ENCODE measurements at places on chromosomes 11 and 22.

DNA sequence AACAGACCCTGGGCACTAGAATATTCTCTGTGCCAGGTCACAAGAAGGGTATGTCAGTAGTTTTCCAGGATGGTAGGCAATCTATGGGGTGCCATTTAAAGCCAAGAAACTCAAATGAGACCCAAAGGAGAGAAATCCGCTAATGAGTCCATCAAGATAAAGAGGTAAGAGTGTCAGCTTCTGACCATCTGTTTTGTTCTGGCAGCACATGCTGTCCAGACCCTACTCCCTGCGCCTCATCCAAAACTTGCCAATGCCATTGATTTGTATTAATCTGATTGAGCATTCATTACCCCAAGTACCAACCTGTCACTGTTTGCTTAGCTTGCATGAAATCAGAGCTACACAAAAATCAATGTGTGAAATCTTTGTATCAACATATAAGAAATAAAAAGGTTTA is 229.0 kb downstream of the BLID start:
- no peak for DNase-seq

- DNase-seq, result no peak
These were observed 3.3 kb downstream of the SCARF2 start for GRCh38 chr22:20434264-20434751.

- DNase-seq, result no peak
These were observed 41.8 kb downstream of the DDI1 start for GRCh38 chr11:104078245-104078644.

GRCh38 chr22:21718499-21718898 is 17.1 kb downstream of the YPEL1 start:
- no peak for DNase-seq

- no peak for DNase-seq
These were observed 236.3 kb upstream of the ZC3H12C start for GRCh38 chr11:109856928-109857327.

DNA sequence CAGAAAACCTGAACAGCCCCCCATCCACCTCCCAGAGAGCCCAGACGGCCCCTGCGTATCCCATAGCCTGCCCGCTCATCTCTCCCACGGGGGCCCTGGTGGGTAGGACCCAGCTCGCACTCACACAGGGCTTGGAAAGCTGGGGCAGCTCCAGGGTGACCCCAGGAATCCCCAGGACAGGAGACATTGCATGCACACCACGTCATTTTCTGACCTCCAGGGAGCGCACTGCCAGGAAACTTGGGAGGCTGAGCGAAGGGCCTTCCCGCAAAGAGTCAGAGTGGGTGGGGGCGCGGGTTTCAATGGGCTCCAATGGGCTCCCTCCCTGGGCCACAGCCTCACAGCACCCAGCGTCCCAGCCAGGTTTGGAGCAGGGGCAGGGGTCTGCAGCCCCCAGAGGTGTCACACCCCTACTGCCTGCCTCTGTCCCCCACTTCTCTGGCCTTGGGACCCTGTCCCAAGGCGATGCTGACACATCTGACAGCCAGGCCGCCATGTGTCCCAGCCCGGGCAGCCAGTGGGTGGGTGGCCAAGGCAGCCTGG is 8.2 kb upstream of the SYT8 start:
- DNase-seq, result no peak

- DNase-seq, result no peak
These were observed 107.8 kb downstream of the ZBTB16 start for GRCh38 chr11:114167355-114167754.

DNA sequence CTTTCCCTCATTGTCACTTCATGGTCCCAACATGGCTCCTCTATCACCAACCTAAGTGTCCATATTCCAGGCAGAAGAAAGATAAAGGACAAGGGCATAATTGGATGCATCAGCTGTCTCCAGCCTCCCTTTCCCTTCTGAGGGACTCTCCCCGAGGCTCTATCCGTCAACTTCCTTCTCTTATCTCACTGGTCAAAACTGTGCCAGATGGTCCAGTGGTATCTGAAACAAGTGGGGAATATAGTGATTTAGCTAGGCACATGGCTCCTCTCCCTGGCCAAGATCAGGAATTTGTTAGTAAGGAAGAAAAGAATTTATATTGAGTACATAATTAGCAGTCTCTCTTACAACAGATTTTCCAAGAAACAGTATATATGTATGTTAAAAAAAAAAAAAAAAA is 12.6 kb upstream of the SPON1 start:
- DNase-seq, result no peak

DNA sequence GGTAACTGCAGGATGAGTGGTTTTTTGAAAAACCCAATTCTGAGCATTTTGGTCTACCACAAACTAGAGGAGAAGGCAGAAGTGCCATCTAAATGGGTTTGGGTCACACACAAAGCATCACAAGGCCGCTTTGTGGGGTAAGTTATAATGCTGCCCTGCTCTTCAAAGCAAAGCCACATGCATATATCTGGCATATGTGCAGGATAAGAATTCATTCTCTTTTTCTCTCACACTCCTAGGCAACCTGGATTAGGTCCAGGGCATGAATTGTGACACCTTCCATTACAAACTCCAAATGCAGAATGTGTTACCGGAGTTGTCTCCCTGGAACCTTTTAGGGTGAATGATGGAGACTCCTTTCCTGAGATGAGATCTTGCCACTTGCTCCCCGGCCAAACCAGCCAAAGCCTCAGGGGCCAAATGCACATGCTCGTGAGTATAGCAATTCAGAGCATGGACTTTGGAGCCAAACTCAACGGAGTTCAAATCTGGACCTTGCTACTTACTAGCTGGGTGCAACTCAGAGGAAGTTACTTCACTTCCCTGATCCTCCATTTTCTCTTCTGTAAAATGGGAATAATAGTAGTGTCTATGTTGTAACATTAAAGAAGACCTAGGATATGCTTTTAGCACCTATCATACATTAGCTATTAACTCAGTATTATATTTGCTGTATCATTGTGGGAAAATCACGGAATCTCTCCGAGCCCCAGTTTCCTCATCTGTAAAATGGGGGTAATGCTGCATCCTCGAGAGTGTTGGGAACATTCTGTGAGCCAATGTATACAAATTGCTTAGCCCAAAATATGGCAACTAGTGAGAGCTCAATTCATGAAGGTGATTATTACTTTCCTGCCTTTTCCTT is 96.6 kb downstream of the COMMD9 start:
- DNase-seq, result no peak

GRCh38 chr11:35362521-35362980 is 56.8 kb downstream of the SLC1A2 start:
- DNase-seq, result no peak

- DNase-seq, result no peak
These were observed 611.6 kb downstream of the INSC start for GRCh38 chr11:15726221-15726746.

DNA sequence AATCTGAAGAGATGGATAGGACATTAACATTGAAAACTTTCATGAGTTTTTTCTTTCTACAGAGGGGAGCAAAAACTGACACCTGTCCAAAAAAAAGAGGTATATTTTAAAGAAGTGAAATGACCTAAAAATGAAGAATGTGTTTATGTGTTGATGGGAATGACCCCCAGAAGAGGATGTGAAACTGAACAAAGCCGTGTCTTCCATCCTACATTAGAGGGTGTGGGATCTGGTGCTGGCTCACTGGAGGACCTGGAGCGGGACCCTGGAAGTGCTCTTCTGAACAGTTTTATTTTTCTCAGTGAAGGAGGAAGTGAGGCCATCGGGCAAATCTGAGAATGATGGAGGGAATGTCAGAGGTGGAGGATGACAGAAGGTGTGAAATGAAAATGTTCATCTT is 470.1 kb downstream of the NTM start:
- DNase-seq, result no peak

DNA sequence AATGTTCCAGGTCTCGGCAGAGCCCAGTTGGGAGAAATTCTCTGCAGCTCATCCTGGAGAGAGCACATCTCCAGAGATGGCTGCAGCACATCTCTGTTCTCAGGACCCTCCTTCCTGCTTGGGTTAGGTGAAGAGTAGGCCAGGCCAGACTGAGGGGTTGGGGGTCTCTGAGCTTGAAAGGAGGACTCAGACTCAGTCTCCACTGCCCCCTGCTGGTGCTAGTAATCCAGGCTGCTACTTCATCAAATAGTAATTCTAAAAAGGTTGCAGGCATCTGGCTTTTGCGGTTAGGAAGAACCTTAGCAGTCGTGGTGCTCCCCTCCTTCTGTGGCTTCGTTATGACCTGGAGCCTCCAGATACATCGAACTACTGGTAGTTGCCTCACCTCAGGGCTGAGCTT is 9.7 kb downstream of the TUB start:
- no peak for DNase-seq

GRCh38 chr22:45125188-45125587 is 38.5 kb upstream of the NUP50 start:
- DNase-seq, result no peak

Data from stimulated activated CD4-positive, alpha-beta T cell treated with anti-CD3 and anti-CD28 coated beads, Interleukin-1b, Interleukin-23, amount 100 ng/mL, for 4 hours (primary cell).